ENCODE measurements at places on chromosomes 5 and 9. TPM values are rescaled to one million over a fixed set of nuclear protein-coding genes. Genes with fewer than 3 reads are reported as not detected.

GRCh38 chr9:106310782-106311181 lies 552.2 kb upstream of the ZNF462 start:
- DNase-seq, result no peak

GRCh38 chr9:135907006-135907430 lies 328 bp downstream of the CAMSAP1 start:
- no peak for DNase-seq

DNA sequence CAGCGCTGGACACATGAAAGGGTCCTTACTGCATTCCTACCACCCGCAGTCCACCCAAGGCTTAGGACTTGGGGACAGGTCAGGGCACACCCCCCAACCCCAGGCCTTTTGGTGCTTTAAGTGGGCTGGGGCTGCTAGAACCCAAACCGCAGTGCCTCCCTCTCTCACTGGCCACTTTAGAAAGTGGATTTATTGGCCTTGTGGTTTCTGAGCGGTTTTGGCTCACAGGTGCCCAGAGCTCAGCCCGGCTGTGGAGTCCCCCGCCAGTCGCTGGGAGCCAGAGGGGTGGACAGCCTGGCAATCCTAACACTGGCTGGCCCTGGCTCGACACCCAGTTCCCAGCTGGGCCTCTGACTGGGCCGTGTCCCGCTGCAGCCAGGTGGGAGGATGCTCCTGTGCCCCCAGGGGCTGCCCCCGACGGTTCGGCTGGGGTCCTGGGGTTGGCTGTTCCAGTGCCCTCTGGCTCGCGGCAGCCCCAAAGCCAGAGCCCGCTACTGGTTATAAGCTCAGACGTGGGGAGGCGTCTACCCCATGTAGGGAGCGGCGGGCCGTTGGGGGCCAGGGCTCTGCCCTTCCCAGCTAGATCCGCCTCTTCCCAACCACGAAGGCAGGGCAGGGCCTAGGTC lies 65.2 kb upstream of the RNU6ATAC start:
- DNase-seq, result no peak

GRCh38 chr5:31064215-31064614 lies 129.3 kb upstream of the CDH6 start:
- no peak for DNase-seq

DNA sequence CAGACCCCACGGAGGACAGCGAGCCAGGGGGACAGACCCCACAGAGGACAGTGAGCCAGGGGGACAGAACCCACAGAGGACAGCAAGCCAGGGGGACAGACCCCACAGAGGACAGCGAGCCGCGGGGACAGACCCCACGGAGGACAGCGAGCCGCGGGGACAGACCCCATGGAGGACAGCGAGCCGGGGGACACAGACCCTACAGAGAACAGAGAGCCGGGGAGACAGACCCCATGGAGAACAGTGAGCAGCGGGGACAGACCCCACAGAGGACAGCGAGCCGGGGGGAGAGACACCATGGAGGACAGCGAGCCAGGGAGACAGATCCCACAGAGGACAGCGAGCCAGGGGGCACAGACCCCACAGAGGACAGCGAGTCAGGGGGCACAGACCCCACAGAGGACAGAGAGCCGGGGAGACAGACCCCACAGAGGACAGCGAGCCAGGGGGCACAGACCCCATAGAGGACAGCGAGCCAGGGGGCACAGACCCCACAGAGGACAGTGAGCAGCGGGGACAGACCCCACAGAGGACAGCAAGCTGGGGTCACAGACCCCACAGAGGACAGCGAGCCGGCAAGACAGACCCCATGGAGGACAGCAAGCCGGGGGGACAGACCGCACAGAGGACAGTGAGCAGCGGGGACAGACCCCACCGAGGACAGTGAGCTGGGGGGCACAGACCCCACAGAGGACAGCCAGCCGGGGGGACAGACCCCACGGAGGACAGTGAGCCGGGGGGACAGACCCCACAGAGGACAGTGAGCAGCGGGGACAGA lies 4.4 kb upstream of the ZDHHC11 start:
- DNase-seq, result no peak

- peak; percentile 72 for DNase-seq
These were observed 27.1 kb upstream of the TNIP1 start for GRCh38 chr5:151107738-151108520.

DNA sequence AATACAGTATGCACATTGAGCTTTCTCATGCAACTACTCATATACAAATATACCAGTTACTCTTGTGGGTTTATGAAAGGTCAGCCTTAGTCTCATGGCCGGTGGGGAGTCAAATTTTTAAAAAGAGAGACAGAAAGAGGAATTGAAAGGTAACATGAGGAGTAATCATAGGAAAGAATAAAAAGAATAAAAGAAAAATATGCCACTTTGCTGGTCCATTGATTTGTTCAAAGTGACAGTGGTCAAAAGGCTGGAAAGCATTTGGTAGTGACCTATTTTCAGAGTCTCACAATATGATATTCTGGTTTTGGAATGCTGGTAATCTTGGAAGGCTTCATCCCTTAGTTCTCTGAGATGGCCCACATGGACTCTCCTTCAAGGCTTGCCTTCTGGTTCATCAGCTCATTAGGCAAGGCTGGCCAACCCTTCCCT lies 67.0 kb downstream of the ZNF366 start:
- no peak for DNase-seq

- no peak for DNase-seq
These were observed 18.8 kb downstream of the FUBP3 start for GRCh38 chr9:130598188-130598587.

- no peak for DNase-seq
These were observed 397.5 kb downstream of the TMEM167A start for GRCh38 chr5:82679660-82680059.

- no peak for DNase-seq
These were observed 80.0 kb upstream of the STK32A start for GRCh38 chr5:147154809-147155208.

DNA sequence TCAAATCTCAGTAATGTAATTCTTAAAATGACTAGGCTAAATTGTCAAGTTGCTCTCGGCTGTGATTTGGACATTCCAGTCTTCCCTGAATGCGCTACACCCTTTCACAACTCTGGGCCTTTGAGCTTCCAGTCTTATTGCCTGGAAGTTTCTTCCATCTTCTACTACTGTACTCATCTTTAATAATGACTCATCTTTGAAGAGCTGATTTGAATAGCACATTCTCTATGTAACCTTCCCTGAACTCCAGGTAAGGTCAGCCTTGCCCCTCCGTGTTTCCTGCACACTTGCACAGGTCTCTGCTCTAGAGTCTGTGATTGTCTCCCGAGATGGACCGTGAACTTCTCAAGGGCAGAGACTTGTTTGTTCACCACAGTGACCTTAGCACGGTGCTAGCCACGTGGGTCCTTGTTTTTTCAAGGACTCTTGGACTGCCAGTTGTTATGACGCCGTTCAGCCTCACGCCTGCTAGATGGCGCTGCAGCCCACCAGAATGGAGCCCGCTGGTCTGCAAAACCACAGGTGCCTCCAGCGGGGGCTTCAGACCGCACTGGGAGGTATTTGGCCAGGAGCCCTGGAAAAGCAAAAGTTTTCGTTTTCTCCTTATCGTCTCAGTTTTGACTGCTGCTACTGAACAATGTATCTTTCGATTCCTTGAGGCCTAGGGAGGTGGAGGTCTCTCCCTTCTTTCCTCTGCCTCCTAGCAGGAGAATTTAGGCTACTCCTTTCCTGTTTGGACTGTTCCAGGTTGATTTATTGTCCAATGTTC lies 44.4 kb downstream of the SEC61B start:
- DNase-seq, result peak; percentile 59

DNA sequence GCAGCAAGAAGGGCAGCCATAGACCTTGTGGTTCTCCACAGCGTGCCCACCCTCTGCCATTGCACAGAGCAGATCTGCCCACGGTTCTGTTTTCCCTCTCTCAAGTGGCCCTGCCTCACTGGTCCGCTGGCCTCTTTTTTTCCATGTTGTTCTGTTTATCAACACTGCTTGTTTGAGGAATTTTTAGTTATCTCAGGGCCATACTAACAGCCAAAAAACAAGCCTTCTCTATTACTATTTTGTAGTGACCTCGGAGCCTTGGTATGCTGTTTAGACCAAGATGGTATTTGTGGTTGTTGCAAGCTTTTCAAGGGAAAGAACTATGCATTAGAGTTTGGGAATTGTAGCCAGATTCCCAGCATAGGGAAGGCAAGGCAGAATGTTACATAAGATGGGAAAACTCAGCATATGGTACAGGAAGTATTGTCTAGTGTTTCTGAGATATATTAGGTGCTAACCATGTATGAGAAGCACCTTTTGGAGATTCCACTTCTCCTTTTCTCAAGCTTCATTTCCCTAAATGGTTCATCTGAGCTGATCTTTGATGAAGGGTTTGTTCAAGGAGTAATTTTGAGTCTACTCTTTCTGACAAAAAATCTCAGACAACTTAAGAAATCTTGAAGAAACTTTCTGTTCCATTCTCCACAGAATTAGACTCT lies 54.3 kb downstream of the NUP214 start:
- DNase-seq, result no peak

- DNase-seq, result peak; percentile 62
These were observed 97.1 kb downstream of the ENTREP1 start for GRCh38 chr9:69421908-69422801.

GRCh38 chr9:136882109-136882946 lies 4.0 kb upstream of the TRAF2 start:
- peak; percentile 69 for DNase-seq

- DNase-seq, result no peak
These were observed 141.2 kb downstream of the LURAP1L start for GRCh38 chr9:12916042-12916441.

DNA sequence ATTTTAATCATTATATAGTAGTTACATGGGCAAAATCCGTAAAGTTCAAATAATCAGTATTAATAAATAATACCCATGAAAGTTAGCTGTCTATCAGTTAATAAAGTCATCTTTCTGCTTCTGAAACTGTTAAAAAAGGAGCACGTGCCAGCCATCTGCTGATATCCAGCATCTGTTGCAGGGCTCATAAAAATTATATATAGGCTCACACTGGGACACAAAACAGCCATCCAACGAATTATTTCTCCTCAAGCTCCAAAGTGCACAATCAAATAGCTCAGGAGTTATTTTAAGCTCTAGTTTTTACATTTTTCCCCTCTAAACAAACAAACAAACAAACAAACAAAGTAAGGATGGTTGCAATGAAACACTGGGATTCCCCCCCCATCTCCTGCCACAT lies 48.3 kb downstream of the MRPS27 start:
- DNase-seq, result no peak

GRCh38 chr9:96126321-96126881 lies 175.6 kb downstream of the HSD17B3 start:
- DNase-seq, result peak; percentile 28

The GABRA1 gene
- total RNA-seq, result not detected

The LECT2 gene
- not detected for total RNA-seq

The SLC34A3 gene
- total RNA-seq, result not detected

The RAI14 gene
- 25.7 TPM for total RNA-seq

The PDE8B gene
- total RNA-seq, result 1.8 TPM

The PALM2AKAP2 gene
- total RNA-seq, result 0.69 TPM

The ENTPD2 gene
- total RNA-seq, result 20.5 TPM

The TEX48 gene
- not detected for total RNA-seq

The TNFSF15 gene
- 0.84 TPM for total RNA-seq

The ARHGEF39 gene
- total RNA-seq, result 7.3 TPM

The ADCY2 gene
- total RNA-seq, result 0.67 TPM

All from colonic mucosa (tissue), 4 donors.